Activated naive CD8-positive, alpha-beta T cell treated with anti-CD3 and anti-CD28 coated beads, Interleukin-2, amount 10 ng/mL, durations not matched to agents 7 days and 5 days (primary cell): ENCODE measurements at places on chromosomes 2 and 18. TPM values are rescaled to one million over a fixed set of nuclear protein-coding genes. Genes with fewer than 3 reads are reported as not detected.

Gene CTAGE1
- not detected for total RNA-seq

Gene CIDEA
- not detected for total RNA-seq

Gene HSBP1L1
- total RNA-seq, result 14.0 TPM

Gene UGT1A5
- not detected for total RNA-seq

Gene CD302
- 0.62 TPM for total RNA-seq

Gene MLPH
- not detected for total RNA-seq

Gene STEAP3
- total RNA-seq, result 0.19 TPM

Gene CNGA3
- total RNA-seq, result not detected

Gene TMEM150A
- total RNA-seq, result 7.0 TPM

Gene C2orf72
- 0.48 TPM for total RNA-seq

Gene HDLBP
- 158 TPM for total RNA-seq

Gene IL37
- total RNA-seq, result not detected

Gene TEX44
- total RNA-seq, result not detected

DNA sequence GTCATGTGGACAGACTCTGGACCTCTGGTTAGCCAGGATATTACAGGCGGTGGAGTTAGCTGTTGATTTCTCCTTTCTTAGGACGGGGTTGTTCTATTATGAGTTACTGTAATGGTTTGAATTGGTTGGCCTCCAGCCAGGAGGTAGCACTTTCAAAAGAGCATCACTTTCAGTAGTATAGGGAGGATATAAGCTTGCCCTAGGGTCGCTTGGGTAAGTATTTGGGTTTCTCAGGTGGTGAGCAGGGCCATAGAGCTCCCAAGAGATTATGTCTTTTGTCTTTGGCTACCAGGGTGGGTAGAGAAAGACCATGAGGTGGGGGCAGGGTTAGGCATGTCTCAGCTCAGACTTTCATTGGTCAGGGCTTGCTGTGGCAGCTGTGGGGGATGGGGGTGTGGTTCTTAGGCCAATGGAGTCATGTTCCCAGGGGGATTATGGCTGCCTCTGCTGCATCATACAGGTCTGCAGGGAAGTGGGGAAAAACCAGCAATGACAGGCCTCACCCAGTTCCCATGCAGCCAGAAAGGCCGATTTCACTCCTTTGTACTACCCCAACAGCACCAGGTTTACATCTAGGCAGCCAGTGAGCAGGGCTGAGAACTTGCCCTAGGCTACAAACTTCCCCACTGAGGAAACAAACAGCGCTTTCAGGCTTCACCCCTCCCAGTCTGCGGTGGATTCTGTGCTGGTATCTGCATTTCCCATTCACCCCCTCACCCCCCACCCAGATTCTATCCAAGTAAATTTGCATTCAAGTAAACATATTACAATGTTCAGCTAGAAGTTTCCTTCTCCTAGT is 89.4 kb upstream of the SLC38A11 start:
- no peaks in the 10 kb centered on the region for H3K36me3 ChIP-seq
- H3K27me3 ChIP-seq, result no peaks in the 10 kb centered on the region
- no peak overlapping the region for H3K4me3 ChIP-seq
- H3K27ac ChIP-seq, result no peak overlapping the region
- no peaks in the 10 kb centered on the region for H3K4me1 ChIP-seq
- no peak for DNase-seq

DNA sequence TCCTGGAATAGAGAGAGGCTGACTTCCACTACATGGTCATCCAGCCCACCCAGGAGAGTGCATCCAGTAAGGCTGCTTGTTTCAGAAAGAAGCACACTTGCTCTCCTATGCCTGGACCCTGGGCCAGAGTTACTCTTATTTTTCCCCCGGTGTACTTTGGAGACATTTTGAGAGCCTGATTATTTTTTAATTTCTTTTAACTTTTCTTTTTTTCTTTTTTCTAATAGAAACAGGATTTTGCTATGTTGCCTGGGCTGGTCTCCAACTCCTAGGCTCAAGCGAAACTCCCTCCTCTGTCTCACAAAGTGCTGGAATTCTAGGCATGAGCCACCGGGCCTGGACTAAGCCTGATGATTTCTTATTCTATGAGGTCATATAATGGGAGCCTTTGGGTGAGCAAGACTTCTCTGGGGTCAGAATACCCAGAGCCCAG is 62.2 kb downstream of the RPL37A start:
- DNase-seq, result no peak
- H3K36me3 ChIP-seq, result peaks cover 2% of the 10 kb centered on the region
- H3K4me3 ChIP-seq, result no peak overlapping the region
- H3K4me1 ChIP-seq, result peaks cover under 1% of the 10 kb centered on the region
- H3K27me3 ChIP-seq, result peaks cover 6% of the 10 kb centered on the region

DNA sequence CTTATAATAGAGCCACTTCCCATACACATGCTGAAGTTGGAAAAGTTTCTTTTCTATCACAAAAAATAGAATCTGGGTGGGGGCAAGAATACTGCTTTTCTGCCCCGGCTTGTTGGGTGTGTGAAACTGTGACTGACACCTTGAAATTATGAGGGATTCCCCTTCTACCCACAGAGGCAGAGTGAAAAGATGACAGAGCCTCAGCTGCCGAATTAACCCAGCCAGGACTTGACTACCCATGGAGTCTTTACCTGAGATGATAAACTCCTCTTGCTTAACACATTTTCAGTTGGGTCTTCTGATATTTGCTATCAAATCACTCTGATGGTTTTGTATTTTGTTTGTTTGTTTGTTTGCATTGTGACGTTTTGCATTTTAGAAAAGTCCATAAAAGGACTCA is 66.0 kb upstream of the PMAIP1 start:
- H3K4me3 ChIP-seq, result no peak overlapping the region
- H3K4me1 ChIP-seq, result no peaks in the 10 kb centered on the region
- no peak overlapping the region for H3K27ac ChIP-seq
- H3K36me3 ChIP-seq, result no peaks in the 10 kb centered on the region

GRCh38 chr2:230975927-230976326 is 20.0 kb upstream of the SPATA3 start:
- no peaks in the 10 kb centered on the region for H3K27me3 ChIP-seq
- no peak for DNase-seq
- H3K4me1 ChIP-seq, result peaks cover 59% of the 10 kb centered on the region
- no peaks in the 10 kb centered on the region for H3K36me3 ChIP-seq
- peak overlapping the region; percentile 77 for H3K27ac ChIP-seq

- H3K4me1 ChIP-seq, result no peaks in the 10 kb centered on the region
- H3K27me3 ChIP-seq, result peaks cover 46% of the 10 kb centered on the region
- H3K4me3 ChIP-seq, result no peak overlapping the region
- no peak for DNase-seq
- H3K36me3 ChIP-seq, result no peaks in the 10 kb centered on the region
Observed at GRCh38 chr2:128714285-128714684, 395.6 kb upstream of the HS6ST1 start.

GRCh38 chr2:226216575-226216974 is 583.0 kb downstream of the IRS1 start:
- H3K27ac ChIP-seq, result no peak overlapping the region
- H3K4me1 ChIP-seq, result no peaks in the 10 kb centered on the region
- H3K4me3 ChIP-seq, result no peak overlapping the region
- DNase-seq, result no peak

DNA sequence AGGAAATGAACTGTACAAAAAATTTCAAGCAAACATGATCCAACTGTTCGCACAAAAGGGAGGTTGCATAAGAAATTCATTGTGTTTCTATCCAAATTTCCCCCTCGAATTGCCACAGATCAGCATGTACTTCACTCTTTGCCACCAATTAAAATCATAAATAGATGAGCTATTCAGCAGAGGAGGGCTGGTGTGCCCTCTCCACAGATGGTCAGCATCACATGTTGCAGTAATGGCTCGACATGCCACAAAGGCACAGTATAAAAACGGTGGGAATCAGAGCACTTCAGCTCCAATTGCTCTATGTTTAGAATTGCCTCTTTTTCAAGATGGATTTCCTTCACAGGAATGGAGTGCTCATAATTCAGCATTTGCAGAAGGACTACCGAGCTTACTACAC is at the start of gene G6PC2:
G6PC2 (plus strand) TSS at position 289 of the 400 bp plus-strand sequence; CDS start at position 330, 41 bp downstream.
- peaks cover 49% of the 10 kb centered on the region for H3K27me3 ChIP-seq
- no peak within 1 kb of the TSS for H3K4me3 ChIP-seq
- DNase-seq, result no peak
- no peaks in the 10 kb centered on the region for H3K36me3 ChIP-seq
- H3K4me1 ChIP-seq, result no peaks in the 10 kb centered on the region

DNA sequence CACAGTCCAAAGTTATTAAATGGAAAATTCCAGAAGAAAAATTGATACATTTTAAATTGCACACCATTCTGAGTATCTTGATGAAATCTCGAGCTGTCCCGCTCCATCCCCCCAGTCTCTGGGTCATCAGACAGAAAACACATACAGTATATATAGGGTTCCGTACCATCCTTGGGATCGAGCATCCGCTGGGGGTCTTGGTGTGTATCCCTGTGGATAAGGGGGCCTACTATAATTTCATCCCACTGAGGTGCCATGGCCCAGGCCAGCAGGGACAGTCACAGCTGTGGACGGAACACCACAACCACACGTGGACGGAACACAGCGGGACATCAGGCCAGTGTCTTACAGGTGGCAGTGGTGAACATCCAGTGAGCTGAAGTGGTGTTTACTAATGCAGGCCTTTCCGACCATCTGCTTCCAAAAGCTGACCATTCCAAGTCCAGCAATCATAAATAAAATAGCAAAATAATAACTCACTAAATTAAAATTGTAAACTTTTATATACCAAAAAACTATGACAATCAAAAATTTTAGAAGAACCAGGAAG is 14.0 kb downstream of the TWIST2 start:
- H3K4me3 ChIP-seq, result no peak overlapping the region
- H3K27me3 ChIP-seq, result peaks cover 2% of the 10 kb centered on the region
- H3K36me3 ChIP-seq, result no peaks in the 10 kb centered on the region

DNA sequence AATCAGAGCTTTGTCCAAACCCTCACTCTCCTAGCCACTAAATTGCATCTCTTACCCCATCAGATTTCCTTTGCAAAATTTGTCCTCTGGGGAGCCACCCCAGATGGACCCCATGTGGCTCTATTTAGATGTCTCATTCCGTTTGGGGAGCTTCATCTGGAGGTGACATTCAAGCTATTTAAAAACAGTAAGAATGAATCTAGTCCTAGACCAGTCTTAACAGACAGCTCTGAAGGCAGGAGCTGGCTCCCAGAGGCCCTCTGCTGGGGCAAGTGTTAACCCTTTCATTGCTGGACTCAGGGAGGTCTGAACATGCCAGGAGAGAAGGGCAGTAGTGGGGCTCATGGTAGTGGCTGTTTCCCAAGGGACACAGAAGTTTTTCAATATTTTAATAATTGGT is 59.2 kb downstream of the RPL37A start:
- H3K27ac ChIP-seq, result no peak overlapping the region
- H3K36me3 ChIP-seq, result no peaks in the 10 kb centered on the region
- no peak for DNase-seq
- H3K27me3 ChIP-seq, result peaks cover 3% of the 10 kb centered on the region
- H3K4me1 ChIP-seq, result peaks cover 11% of the 10 kb centered on the region
- H3K4me3 ChIP-seq, result no peak overlapping the region

- peaks cover 50% of the 10 kb centered on the region for H3K27me3 ChIP-seq
- DNase-seq, result no peak
- no peak overlapping the region for H3K4me3 ChIP-seq
- H3K4me1 ChIP-seq, result peaks cover 12% of the 10 kb centered on the region
- no peak overlapping the region for H3K27ac ChIP-seq
Observed at GRCh38 chr2:73172963-73173362, 29.4 kb upstream of the NOTO start.

DNA sequence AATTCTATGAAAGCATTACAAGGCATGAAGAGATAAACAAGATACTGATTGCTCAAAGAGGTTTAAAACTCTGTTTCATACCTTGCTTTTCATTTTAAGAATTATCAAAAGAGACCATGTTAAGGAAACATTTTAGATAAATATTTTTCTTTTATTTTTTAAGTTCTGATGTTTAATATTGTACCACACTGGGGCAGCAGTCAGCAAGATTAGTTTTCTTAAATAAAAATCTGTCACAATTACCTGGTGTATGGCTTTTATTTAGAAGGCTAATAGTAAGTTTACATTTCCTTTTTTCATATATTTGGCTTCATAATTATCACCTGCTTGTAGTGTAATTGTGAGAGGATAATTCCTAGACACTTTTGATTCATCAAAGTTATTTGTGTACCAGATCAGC is 46.4 kb downstream of the ZNF804A start:
- H3K4me1 ChIP-seq, result no peaks in the 10 kb centered on the region
- no peak overlapping the region for H3K4me3 ChIP-seq
- H3K36me3 ChIP-seq, result no peaks in the 10 kb centered on the region

DNA sequence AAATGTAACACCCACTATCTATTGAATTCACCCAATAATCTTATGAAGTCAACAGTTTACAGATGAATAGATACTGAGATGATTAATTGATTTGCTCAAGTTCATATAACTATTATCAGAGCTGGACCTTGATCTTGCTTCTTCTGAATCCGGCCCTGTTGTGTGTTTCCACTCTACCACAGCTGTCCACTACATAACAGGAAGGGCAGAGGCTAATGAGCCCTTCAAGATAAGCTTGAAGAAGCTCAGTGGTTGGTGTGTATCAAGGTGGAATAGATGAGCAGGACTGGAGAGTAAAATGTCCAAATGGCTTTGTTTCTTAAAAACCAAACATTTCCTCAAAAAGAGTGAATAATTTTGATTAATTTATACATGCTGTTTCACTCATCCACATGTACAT is 56.4 kb upstream of the ITGB6 start:
- DNase-seq, result no peak
- no peaks in the 10 kb centered on the region for H3K36me3 ChIP-seq
- no peak overlapping the region for H3K4me3 ChIP-seq
- no peaks in the 10 kb centered on the region for H3K4me1 ChIP-seq
- no peak overlapping the region for H3K27ac ChIP-seq

- no peak for DNase-seq
- H3K4me1 ChIP-seq, result no peaks in the 10 kb centered on the region
- H3K4me3 ChIP-seq, result no peak overlapping the region
- H3K27me3 ChIP-seq, result no peaks in the 10 kb centered on the region
- no peak overlapping the region for H3K27ac ChIP-seq
Observed at GRCh38 chr18:37188016-37188791, 359.3 kb downstream of the KIAA1328 start.
